Gastrocnemius medialis (tissue), 4 donors: ENCODE measurements at places on chromosomes 1 and 21. TPM values are rescaled to one million over a fixed set of nuclear protein-coding genes. Genes with fewer than 3 reads are reported as not detected.

Gene OR2T5
- total RNA-seq, result not detected

DNA sequence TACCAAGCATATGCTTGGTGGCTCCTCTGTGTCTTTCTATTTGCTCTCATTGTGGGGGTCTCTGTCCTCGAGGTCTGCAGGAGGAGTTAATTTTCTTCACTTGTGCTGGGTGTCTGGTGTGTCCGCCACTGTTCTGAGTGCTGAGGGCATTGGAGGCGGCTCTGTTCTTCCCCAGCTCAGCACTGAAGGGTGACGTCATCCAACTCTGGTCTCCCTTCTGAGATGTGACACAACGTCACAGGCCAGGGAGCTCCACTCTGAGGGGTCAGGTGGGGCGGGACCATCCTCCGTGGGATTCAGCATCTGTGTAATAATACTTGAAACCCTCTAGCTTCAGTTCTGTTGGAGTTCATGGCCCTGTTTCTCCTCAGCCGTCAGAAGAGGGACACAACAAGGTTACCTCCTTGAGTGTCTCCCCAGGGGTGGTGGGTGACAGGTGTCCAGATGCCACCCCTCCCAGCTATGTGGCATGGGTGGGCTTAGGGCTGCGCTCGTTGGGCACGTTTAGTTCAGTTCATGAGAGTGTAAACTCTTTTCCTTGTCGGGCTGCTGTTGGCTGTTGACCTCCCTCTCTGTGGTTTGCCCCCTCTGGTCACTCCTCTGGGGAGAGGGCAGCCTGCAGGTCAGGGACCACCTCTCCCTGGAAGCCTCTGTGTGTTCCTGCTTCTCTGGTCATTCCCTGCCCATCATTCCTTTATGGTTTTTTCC is 3.1 kb downstream of the IBA57 start:
- no peaks in the 10 kb centered on the region for H3K27me3 ChIP-seq
- H3K4me3 ChIP-seq, result no peak overlapping the region
- H3K4me1 ChIP-seq, result peaks cover 8% of the 10 kb centered on the region
- DNase-seq, result no peak
- no peaks in the 10 kb centered on the region for H3K36me3 ChIP-seq
- peak overlapping the region; percentile 100 for H3K27ac ChIP-seq

GRCh38 chr1:179794669-179795068 is 51.6 kb downstream of the FAM163A start:
- H3K4me1 ChIP-seq, result peaks cover 5% of the 10 kb centered on the region
- H3K27ac ChIP-seq, result no peak overlapping the region
- no peaks in the 10 kb centered on the region for H3K27me3 ChIP-seq
- H3K4me3 ChIP-seq, result no peak overlapping the region
- no peaks in the 10 kb centered on the region for H3K36me3 ChIP-seq
- no peak for DNase-seq

Gene CLEC20A
- total RNA-seq, result not detected

Gene USH2A
- total RNA-seq, result 0.02 TPM

- no peaks in the 10 kb centered on the region for H3K27me3 ChIP-seq
- H3K4me3 ChIP-seq, result no peak overlapping the region
- no peak for DNase-seq
- H3K36me3 ChIP-seq, result no peaks in the 10 kb centered on the region
- no peaks in the 10 kb centered on the region for H3K4me1 ChIP-seq
These were observed 43.0 kb downstream of the SLC19A1 start for GRCh38 chr21:45499201-45499750.

DNA sequence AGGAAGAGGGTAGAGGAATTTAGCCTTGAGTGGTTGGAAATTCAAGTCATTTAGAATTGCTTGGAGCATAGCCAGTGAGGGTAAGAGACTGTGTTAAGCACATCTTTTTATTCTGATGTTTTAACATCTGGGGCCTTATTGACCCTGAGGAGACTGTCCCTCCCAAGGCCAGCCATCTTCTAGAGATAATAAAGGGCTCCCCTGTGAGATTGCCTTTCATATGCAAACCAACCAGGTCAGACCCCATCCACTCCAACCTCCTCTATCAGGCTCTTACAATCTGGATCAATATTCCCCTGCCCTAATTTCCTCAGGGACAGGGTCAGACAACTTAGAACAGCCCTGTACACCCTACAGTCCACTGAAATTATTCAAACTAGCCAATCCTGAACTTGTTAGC is 93.8 kb downstream of the ATP1B1 start:
- H3K36me3 ChIP-seq, result no peaks in the 10 kb centered on the region
- no peaks in the 10 kb centered on the region for H3K4me1 ChIP-seq
- DNase-seq, result no peak
- no peaks in the 10 kb centered on the region for H3K27me3 ChIP-seq
- no peak overlapping the region for H3K4me3 ChIP-seq
- no peak overlapping the region for H3K27ac ChIP-seq

- no peaks in the 10 kb centered on the region for H3K4me1 ChIP-seq
- DNase-seq, result no peak
- no peaks in the 10 kb centered on the region for H3K36me3 ChIP-seq
- H3K27me3 ChIP-seq, result no peaks in the 10 kb centered on the region
- H3K27ac ChIP-seq, result no peak overlapping the region
These were observed 23.3 kb downstream of the SLC2A1 start for GRCh38 chr1:42935313-42935895.

GRCh38 chr1:160717306-160717705 is 5.7 kb upstream of the CD48 start:
- no peaks in the 10 kb centered on the region for H3K36me3 ChIP-seq
- DNase-seq, result no peak
- H3K27ac ChIP-seq, result no peak overlapping the region
- no peaks in the 10 kb centered on the region for H3K27me3 ChIP-seq
